NCI-H2029 (cell line): ENCODE measurements at places on chromosomes 2 and 18.

GRCh38 chr2:230847883-230848388 is 16.8 kb upstream of the ITM2C start:
- DNase-seq: peak; percentile 56

GRCh38 chr2:37645362-37645761 is 26.1 kb downstream of the CDC42EP3 start:
- DNase-seq: no peak

DNA sequence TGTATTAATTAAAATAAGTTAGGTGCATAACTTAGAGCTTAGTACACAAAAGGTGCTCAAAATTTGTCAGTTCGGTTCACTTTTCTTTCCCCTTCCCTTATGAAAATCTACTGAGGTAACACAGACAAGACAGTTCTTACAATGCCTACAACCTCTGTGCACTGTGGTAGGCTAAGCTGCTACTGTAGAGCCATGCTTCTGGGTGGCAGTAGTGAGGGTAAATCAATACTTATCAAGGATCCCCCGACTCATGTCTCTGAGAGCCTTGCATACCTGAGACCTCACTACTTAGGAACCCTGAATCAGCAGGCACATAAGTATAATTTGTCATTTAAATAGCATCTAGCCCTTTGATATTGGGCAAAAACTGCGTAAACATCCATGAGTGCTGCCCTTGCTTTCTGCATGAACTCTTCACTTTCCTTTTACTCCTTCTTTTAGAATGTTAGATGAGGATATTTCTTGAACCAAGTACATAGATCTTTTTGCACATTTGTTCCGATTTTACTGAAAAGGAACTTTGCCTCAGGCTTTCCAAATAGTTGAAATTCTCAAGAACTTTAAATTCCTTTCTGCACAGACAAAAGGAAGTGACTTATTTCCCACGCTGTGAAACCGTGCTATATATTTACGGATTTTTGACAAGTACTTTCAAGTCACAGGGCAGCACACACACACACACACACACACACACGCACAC is 234.4 kb downstream of the TRIB2 start:
- DNase-seq: no peak

- no peak for DNase-seq
These were observed 10.2 kb downstream of the ANO7 start for GRCh38 chr2:241198381-241199279.

DNA sequence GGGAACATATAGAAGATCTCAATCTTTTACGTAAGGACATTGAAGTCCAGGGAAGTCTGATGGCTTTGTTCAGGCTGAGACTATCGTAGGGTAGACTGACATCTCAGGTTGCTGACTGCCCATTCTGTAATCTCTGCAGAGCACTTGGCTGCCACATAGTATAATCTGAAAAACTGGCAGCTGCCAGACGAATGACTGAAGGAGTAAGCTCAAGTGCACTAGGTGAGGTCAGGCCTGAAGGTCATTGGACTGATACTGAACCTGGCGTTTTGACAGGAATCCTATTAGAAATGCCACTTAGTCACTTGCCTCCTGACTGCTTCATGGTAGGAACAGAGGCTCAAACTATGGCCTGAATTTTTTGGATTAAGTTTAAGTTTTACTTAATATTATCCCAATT is 23.5 kb downstream of the GPD2 start:
- DNase-seq: peak; percentile 17

DNA sequence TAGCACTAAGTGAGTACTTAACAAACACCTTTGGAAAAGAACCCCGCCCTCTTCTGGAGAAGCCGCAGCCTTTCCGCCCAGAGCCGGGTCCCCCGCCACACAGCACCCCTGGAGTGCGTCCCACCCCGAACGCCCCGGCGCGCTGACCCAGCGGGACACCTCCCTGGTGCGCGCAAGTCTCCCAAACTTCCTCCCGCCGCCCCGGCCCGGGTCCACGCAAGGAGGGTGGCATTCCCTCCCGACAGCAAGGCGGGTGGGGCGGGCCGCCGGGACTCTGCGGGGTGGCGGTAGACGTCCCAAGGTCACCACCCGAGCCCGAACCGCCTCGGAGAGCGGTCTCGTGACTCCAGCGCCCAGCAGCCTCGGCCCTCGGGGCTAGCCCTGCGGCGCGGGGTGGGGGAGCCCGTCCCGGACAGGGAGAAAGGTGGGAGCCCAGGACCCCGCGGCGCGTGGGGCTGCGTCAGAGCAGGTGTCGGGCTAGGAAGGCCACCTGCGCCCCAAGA is 598 bp downstream of the CCDC93 start:
- no peak for DNase-seq

GRCh38 chr2:29780906-29781305 is 140.5 kb downstream of the ALK start:
- DNase-seq: no peak

DNA sequence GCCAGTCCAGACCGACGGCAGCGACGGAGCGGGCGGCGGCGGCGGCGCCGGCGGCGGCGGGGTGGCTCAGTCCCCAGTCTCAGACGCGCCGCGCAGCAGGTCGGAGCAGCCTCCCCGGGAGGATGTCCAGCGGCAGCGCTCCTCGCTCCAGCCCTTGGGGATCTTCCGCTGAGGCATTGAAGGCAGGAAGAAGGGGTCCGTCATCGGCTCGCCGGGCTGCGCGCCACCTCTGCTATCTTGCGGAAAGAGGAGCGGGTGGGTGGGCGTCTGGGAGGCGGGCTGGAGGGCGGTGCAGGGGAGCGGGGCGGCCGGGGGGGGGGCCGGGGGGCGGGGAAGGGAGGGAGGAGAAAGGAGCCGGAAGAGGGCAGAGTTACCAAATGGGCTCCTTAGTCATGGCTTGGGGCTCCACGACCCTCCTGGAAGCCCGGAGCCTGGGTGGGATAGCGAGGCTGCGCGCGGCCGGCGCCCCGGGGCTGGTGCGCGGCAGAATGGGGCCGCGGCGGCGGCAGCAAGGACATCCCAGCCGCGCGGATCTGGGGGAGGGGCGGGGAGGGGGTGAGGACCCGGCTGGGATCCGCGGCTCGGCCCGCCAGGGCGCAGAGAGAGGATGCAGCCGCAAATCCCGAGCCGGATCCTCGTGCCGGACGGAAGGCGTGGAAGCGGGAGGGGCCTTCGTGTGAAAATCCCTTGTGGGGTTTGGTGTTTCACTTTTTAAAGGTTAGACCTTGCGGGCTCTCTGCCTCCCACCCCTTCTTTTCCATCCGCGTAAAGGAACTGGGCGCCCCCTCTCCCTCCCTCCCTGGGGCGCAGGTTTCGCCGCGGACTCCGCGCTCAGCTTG is at the start of gene NETO1:
Gene NETO1, minus strand, starts transcription at position 242 of the 839 bp plus-strand sequence. CDS start 696 bp downstream, outside the sequence.
- no peak for DNase-seq

DNA sequence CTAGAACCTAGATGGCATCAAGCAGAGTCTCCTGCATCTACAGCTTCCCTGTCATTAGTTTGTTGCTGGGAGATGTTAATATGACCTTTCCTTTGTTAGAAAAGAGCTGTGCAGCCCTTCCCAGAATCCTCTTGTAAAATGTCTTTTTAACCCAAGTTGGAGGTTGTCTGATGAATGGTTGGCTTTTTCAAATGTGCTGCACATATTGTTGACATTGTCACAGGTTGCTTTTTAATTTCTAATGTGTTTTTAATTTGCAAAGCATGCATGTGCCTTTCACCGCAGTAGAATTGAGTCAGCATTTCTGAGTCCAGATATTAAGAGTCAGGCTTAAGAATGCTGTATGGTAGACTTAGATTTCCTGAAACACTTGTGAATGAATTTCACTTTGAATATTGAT is 120.8 kb downstream of the GREB1L start:
- DNase-seq: no peak

- DNase-seq: no peak
These were observed 215.2 kb upstream of the TFPI start for GRCh38 chr2:187769437-187769836.

DNA sequence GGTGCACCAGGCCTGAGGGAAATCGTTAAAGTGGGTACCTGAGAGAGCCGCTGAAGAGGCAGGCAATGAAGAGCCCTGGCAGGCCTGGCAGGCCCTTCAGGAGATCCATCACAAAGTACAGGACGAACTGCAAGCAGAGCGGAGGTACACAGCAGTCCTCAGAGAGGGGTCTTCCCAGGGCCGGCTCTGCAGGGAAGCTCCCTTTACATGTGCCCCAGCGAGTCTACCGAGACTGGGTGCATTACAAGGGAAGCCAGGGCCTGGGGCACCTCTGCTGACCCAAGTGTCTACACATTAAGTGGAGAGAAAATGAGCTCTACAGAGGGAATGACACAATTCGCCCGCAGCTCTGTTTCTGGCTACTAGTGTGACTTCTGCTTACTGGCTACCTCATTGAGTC is 8.1 kb upstream of the ATRAID start:
- no peak for DNase-seq
